Effector memory CD8-positive, alpha-beta T cell (primary cell): ENCODE measurements at places on chromosomes 12 and 14.

DNA sequence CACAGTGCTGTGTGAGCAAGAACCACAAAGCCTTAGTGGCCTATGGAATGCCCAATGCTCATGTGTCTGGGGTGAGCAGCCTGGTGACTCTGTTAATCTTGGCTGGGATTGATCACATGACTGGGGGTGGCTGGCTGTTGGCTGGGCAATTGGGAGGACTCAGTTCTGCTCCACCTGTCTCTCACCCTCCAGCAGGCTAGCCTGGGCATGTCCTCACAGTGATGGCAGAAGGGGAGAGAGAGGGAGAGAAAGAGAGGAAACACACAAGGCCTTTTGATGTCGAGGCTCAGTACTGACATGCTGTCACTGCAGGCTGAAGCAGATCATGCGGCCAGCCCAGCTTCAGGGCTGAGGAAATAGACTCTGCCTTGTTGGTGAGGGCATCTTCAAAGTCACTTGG is 136.8 kb downstream of the TBX5 start:
- DNase-seq, result no peak

GRCh38 chr12:1620092-1620491 is 8.9 kb upstream of the WNT5B start:
- DNase-seq, result no peak

- DNase-seq, result no peak
Measured at GRCh38 chr12:1297639-1298175, 296.7 kb downstream of the FBXL14 start.

- no peak for DNase-seq
Measured at GRCh38 chr14:62179367-62180018, 417.3 kb downstream of the SNAPC1 start.

- no peak for DNase-seq
Measured at GRCh38 chr14:39265033-39265432, 31.3 kb downstream of the MIA2 start.

DNA sequence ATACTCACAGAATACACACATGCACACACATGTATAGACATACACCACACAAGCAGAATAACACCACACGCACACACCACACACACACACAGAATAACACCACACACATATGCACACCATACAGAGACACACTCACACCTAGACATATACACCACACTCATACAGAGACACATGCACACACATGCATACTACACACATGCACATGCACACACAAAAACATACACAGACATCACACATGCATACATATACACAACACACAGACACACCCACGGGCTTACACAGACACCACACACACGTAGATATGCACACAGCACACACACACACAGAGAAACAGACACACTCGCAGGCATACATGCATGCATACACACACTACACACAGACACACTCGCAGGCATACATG is 49.7 kb downstream of the NTF3 start:
- no peak for DNase-seq

GRCh38 chr14:91289464-91289863 is 45.0 kb upstream of the GPR68 start:
- DNase-seq, result no peak

GRCh38 chr12:19550626-19551025 is 111.3 kb downstream of the AEBP2 start:
- DNase-seq, result no peak

DNA sequence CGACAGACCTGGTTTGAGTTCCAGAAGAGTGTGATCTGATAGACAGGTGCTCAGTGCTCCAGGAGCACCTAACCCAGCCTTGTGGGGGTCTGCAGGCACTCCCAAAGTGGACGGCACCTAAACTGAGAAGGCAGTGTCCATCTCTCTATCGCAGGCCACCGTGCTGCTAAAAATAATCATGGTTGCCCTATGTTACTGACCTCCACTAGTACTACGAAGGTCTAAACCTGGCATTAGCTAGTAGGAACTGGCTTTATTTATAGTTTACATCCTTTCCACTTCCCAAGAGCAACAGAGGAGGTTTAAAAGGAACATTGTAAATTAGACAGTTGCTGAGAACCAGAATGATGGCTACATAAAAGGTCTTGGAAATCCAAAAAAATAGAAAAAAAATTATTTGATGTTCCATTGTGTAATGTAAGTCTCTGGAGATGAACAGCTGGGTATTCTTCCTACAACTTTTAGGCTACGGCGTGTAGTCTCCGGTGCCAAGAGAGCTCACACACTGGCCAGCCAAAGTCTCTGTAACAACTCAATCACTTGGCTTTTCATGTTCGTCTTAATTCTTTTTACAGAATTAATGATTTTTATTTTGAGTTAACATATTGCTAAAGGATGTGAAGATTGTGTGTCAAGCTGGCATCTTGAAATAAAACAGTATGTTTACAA is 27.3 kb downstream of the PPFIBP1 start:
- DNase-seq, result no peak

- DNase-seq, result no peak
Measured at GRCh38 chr12:80763874-80764273, 47.2 kb downstream of the MYF5 start.

DNA sequence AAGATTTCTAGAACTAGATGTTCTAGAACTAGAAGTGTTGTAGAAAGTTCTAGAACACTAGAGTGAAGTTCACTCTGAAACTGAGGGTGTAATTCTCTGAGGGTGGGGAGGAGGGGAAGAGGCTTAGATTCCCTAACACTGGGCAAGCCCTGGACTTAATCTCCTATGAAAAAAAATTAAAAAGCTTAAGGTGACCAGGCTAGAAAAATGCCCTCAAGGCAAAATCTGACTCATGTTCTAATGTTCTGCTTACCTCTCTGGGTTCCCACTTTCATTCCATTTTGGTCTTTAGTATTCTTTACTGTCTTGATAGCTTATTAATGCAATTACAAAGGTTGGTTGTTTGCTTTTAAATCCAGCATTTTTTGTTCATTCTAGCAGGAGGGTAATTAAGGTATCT is 101.5 kb downstream of the KICS2 start:
- no peak for DNase-seq

DNA sequence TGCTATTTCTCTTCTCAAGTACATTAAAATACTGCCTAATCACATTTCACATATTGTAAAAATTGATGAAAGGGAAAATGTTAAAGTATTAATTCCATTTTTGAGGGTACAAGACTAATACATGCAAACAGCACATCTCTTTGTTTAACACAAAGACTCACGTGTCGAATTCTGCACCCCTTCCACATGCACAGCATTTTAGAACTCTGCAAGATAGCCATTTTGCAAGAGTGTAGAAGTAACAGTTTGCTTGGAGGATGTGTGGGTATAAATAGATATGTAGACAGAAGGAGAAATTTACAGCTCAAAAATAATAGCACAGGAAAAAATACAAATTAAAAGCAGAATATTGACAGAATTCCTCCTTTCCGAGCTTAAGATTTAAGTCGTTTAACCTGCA is 2.5 kb downstream of the GRIN2B start:
- no peak for DNase-seq

- DNase-seq, result no peak
Measured at GRCh38 chr12:104698871-104699270, 242.1 kb downstream of the CHST11 start.

- DNase-seq, result no peak
Measured at GRCh38 chr14:95281560-95282176, 38.0 kb downstream of the CLMN start.

- no peak for DNase-seq
Measured at GRCh38 chr12:102980350-102980749, 22.9 kb downstream of the ASCL1 start.

DNA sequence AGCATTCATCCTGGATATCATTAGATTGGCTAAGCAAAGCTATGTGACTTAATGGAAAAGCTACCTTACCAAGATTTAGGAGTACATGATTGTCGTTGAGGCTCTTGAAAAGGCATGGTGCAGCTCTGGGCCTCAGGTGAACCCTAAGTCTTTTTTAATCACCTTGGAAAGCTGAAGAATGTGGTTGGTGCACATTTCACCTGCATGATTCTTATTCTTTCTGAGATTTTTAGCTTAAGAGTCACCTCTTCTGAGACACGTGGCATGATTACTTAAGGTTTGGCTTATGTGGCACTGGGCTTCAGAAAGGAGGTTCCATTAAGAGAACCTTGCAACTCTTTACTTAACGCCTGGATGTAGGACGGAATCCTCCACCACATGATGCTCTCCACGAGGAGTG is 498.5 kb downstream of the TMEM117 start:
- DNase-seq, result no peak

DNA sequence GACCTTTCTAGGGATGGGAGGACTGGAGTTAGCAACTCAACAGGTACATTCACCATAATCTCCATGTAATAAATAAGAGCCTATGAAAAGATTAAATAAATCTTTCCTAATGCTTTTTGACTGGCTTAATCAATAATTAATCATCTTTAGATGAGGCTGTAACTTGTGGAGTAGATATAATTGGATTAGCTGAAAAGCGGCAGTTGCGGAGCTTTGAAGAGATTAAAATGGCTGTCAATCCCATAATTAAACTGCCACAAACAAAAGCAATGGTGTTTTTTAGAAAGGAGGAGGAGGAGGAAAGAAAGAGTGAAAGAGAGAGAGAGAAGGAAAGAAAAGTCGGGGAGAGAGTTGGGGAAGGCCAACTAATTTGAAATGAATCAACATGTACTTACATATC is 70.7 kb upstream of the TMEM263 start:
- no peak for DNase-seq

- no peak for DNase-seq
Measured at GRCh38 chr12:14913381-14913781, 25.0 kb downstream of the ERP27 start.

DNA sequence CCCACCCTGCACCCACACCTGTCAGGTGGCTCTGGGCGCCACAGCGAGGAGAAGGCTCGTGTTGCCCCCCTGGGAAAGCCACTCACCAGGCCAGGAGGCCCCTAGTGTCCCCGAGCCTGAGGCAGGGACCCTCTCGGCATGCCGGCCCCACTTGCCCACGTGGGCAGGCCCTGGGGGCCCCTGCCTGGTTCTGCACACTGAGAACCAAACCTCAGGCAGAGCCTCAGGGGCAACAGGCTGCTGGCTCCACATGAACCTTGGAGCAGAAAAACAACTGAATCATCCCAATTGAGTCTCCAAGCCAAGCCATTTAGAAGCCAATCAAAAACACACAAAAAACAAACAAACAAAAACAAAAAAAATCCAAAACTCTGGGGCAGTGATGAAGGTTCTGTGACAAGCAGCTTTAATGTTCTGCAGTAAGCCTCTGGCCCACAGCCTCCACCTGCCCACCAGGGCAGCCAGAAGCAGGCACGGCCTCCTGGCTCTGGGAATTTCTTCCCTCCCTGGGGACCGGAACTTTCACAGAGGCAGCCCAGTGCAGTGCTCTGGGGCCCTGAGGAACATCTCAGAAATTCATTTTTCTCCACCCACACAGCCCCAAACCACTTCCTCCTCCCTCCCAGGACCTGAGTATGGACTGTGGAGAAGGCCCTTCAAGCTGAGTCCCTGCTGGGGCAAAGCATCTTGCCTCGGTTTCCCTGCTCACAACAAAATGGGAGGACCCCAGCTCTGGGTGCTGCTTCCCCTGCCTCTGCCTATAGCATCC is 90.2 kb downstream of the CHGA start:
- no peak for DNase-seq

- DNase-seq, result no peak
Measured at GRCh38 chr12:45234139-45234865, 18.4 kb downstream of the ANO6 start.

DNA sequence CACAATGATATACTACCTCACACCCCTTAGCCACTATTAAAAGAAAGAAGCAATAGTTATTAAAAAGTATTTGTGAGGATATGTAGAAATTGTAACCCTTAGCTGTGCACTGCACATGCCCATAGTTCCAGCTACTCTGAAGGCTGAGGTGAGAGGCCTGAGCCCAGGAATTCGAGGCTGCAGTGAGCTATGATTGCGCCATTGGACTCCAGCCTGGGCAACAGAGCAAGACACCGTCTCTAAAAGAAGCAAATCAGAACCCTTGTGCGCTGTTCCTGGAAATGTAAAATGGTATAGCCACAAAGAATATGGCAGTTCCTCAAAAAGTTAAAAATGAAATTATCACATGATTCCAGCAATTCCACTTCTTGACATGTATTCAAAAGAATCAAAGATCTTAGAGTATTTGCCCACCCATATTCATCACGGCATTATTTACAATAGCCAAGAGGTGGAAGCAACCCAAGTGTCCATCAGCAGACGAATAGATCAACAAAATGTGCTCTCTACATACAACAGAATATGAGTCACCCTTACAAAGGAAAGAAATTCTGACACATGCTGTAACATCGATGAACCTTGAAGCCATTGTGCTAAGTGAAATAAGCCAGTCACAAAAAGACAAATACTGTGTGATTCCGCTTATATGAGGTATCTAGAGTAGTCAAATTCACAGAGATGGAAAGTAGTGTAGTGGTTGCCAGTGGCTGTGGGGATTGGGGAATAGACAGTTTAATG is 23.7 kb upstream of the YLPM1 start:
- no peak for DNase-seq
